Keratinocyte (primary cell): ENCODE measurements at places on chromosomes 3 and 15. TPM values are rescaled to one million over a fixed set of nuclear protein-coding genes. Genes with fewer than 3 reads are reported as not detected.

- DNase-seq: no peak
Observed at GRCh38 chr3:125006291-125006731, 49.5 kb downstream of the HEG1 start.

GRCh38 chr15:101242160-101242998 lies 9.5 kb downstream of the CHSY1 start:
- DNase-seq: no peak

- DNase-seq: no peak
Observed at GRCh38 chr3:108097322-108098002, 6.6 kb upstream of the CD47 start.

- DNase-seq: no peak
Observed at GRCh38 chr3:189577050-189577951, 53.9 kb upstream of the TP63 start.

- DNase-seq: peak; percentile 76
Observed at GRCh38 chr3:5330152-5330810, 142.8 kb downstream of the EDEM1 start.

Gene AADACL2
- 0.30 to 0.38 TPM in 2 of 3 replicates, not detected in the other for polyA plus RNA-seq

DNA sequence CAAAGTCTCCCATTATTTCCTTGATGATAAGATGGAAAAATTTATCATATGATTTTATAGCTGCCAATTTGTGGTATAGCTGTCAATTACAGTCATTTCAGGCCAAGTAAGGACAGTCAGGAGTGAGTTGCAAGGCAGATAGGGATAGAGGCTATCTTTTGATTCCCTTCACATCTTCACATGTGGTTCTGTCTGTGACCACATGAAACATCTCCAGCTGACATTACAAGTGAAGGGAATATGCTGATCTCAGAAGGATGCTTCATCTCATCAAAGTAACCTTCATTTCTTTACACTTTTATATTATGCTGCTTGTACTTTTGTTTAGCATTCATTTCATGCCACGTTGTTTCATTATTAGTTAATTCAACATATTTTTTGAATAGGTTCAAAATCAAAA lies 136.9 kb upstream of the CFAP20DC start:
- no peak for DNase-seq

Gene LNP1
- polyA plus RNA-seq: 0.19 to 0.95 TPM (median 0.64 TPM) in 3 replicates

DNA sequence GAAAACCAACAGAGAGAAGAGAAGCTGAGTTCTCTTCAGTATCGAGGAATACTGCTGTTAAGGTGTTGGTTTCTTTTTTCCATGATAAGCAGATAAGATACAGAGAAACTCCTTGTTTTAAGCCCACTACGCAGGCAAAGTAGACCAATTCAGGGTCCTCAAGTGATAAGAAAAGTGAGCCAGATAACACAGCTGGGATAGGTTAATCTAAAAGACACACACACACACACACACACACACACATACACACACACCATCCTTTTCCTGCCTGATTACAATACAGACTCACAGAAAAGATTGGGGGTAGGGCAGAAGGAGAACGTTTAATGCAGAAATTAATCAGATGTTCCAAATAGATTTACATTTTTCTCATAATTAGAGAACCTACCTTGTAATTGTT lies 6.5 kb upstream of the PHLDB2 start:
- no peak for DNase-seq
